ENCODE measurements at places on chromosomes 7 and 10.

GRCh38 chr10:100129424-100129823 lies 47.8 kb upstream of the CPN1 start:
- DNase-seq: no peak

GRCh38 chr7:74482197-74482467 lies 28.4 kb downstream of the GTF2IRD1 start:
- no peak for DNase-seq

DNA sequence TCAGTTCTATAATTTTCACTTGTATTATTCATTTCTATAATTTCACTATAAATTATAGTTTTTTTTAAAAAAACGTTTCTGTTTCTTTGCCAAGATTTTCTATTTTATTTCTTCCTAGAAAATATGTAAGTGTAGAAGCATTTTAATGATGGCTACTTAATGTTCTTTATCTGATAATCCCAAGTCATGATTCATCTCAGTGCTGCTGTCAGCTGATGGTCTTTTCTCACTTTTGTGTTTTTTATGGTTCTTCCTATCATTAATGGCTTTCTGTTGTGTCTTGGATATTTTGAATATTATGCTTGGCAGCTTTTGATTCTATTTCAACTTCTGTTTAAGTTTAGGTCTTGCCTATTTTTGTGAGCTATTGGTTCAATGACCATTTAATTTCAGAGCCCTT lies 268.6 kb downstream of the BAMBI start:
- no peak for DNase-seq

DNA sequence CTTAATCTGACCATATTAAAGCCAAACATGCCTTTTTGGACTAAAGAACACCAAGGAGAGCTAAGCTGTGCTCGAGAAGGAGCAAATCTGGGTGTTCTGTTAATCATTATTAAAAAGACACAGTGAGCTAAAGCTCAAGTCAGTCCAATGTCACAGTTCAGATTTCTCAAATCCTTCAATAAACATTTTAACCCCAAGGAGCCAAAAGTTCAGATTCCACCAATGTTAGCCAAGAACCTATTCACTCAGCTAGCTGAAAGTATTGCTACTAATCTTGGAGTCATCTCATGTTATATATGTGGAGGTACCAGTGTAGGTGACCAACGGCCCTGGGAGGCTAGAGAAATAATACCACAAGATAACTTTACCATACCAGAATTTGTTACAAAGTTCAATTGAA lies 14.5 kb upstream of the ZNF33B start:
- no peak for DNase-seq

- DNase-seq: no peak
These were observed 307.7 kb downstream of the MDFIC start for GRCh38 chr7:115229401-115230105.

- DNase-seq: no peak
These were observed 62.5 kb downstream of the ABCB4 start for GRCh38 chr7:87413029-87413428.

- no peak for DNase-seq
These were observed 658.0 kb upstream of the FOXK1 start for GRCh38 chr7:4024133-4024532.

DNA sequence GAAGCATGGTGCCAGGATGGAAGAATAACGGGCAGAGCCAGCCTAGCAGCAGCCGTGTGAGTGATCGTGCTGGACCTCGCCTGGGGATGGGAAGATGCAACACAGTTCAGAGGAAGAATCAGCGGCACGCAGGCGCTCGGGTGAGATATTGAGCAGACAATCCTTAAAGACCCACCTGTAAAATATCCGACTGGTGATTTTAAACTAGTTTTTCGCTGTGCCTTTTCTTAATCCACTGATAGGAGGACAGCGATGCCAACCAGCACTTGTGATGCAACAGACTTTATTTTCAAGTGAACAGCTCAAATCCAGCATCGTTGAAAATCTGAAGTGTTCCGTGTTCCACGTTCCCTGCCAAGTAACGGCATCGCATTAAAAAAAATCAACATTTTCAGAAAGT lies 214.7 kb downstream of the TEX36 start:
- DNase-seq: no peak

- DNase-seq: no peak
These were observed 12.4 kb downstream of the GDF2 start for GRCh38 chr10:47334466-47335295.

DNA sequence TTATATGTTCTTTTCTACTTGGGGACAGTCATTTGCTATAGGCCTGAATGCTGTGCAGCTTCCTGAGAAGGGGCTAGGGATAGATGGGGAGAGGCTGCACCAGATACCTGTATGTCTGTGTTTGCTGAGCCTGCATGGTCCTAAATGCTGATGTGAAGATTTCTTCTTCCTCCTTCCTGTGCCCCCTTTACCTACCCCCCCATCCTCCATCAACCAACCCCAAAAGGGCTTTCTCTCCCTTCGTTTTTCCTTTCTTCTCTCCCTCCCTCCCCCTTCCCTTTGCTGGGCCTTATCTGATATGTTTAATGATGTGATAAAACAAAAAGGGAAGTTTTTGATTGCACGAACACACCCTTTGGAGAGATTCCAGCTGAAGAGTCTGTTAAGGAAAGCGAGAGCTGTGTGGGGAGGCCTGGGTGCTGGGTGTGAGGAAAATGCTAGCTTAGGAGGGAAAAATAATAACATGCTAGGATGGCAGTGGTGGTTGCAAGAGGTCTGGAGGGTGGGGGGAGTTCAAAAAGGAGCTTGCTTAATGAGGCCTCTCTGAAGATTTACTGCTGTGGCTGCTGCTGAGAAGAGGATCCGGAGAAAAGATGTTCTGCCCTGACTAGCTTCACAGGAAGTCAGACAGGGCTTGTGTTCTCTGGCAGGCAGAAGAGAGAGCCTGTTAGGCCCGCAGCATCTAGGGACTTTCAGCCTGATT lies 101.8 kb downstream of the SAMD9 start:
- DNase-seq: peak; percentile 24

GRCh38 chr7:129557686-129558481 lies 53.6 kb upstream of the NRF1 start:
- DNase-seq: no peak

DNA sequence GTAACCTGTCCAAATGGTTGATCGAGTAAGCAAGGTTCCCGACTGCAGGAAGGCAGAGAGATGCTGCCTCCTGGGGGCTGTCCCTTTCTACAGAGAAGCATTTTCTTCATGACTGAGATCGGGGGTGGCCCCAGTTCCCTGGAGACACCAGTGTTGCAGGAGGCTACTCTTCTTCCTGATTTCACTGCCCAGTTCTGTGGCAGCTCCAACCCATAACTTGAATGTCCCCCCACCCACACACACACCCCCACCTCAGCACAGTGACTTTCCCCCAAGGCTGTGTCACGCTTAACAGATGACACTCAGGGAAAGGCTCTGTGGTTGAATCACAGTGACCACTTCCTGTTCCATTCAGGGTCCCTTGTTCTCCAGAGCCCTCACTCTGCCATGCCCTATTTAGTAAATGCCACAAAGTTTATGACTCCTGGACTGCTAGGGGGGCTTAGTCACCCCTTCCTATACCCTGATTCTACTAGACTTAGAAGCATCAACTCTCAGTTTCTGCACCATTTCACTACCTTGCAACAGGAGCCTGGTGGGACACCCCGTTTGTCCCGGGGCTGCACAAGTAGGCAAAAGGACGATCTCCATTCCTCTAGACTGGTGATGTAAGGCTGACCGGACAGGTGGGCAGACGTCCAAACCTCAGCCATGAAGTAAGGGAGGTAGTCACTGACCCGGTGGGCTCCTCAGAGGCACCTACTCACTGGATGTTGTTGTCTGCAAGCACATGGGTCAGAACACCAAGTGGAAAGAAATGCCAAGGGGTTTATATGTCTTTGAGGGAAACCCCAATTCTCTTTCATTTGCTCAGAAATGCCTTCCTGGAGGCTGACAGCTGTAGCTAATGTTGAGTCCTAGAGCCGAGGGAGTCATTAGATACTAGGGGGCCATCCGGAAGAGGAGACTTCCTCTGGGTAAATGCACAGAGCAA lies 31.3 kb upstream of the SMC3 start:
- no peak for DNase-seq

DNA sequence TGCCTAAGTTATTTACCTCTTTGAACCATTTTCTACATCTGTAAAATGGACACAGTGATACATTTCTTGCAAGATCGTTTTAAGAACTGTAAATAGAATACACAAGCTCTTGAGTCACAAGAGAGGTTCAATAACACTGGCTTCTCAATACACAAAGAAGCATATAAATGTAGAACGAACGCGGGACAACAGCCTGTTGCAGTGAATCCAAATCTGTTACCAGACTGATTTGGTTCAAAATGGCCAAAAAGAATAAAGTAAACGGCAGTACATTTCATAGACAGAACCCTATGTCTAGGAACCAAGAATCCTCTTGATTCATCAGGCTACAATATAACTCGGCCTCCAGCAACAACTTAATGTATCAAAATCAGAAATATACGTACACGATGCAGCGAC lies 701 bp downstream of the MTPAP start:
- no peak for DNase-seq

DNA sequence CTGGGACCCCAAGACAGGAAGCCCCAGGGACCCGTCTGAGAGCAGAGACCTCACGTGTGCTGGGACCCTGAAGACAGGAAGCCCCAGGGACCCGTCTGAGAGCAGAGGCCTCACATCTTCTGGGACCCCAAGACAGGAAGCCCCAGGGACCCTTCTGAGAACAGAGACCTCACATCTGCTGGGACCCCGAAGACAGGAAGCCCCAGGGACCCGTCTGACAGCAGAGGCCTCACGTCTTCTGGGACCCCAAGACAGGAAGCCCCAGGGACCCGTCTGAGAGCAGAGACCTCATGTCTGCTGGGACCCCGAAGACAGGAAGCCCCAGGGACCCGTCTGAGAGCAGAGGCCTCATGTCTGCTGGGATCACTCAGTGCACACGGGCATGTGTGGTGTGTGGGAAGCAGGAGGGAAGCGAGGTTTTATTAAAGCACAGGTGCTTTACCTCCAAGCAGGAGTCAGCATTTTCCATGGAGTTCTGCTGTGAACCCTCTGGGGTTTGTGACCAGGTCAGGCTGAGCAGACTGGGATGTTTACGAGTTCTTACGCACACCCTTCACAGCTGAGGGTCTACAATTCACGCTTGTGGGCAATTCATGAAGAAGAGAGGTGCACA lies 590.6 kb downstream of the DNAJB6 start:
- DNase-seq: no peak

GRCh38 chr7:144027070-144027469 lies 21.7 kb upstream of the OR2A5 start:
- DNase-seq: no peak

GRCh38 chr7:115494529-115495147 lies 535.9 kb downstream of the TFEC start:
- no peak for DNase-seq

DNA sequence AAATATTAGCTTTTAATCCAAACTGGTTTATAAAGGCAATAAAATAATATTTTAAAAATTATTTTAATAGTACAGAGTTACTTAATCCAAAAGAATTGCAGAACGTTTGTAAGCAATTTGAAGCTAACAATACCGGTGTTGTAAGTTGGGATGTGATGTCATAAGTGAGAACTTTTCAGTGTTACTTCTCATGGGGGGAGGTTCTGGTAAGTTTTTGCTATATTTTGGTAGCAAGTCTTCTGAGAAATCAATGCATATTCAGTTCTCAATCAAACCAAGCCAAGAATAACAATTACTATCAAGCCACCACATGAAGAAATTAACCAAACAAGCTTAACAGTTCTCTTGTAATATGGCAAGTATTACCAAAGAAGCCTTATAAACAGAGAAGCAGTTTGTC lies 147.1 kb upstream of the ASAH2 start:
- DNase-seq: no peak

- no peak for DNase-seq
These were observed 115.1 kb downstream of the C10orf105 start for GRCh38 chr10:71604324-71605018.

DNA sequence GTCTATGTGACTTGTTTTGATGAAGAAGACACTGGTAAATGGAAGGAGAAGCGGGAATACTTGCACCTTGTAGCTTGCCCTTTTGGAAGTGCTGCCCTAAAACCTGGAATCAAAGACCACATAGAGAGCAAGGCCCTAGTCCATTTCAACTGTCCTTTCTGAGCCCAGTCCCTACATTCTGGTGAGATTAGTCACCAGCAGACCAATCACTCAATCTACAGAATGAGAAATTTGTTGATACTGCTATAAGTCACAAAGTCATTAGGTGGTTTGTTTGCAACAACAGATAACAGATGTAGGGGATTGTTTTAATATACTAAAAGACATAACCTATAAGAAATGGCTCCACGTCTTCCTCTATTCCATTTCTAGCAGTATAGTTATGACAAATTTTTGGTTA lies 33.6 kb downstream of the WASL start:
- DNase-seq: no peak

GRCh38 chr7:117194445-117194844 lies 128.4 kb downstream of the WNT2 start:
- DNase-seq: no peak

Measured in AG09309 (cell line).